PC-9 (cell line): ENCODE measurements at places on chromosomes 11 and 22. TPM values are rescaled to one million over a fixed set of nuclear protein-coding genes. Genes with fewer than 3 reads are reported as not detected.

GRCh38 chr11:7514099-7514591, 346 bp downstream of the PPFIBP2 start:
- H3K27ac ChIP-seq = no peak overlapping the region
- H3K4me3 ChIP-seq = peak overlapping the region; percentile 77
- no peak for DNase-seq
- no peaks in the 10 kb centered on the region for H3K36me3 ChIP-seq
- H3K27me3 ChIP-seq = no peaks in the 10 kb centered on the region

GRCh38 chr11:44766112-44766971, 39.6 kb downstream of the TSPAN18 start:
- no peak overlapping the region for H3K4me3 ChIP-seq
- no peak overlapping the region for H3K27ac ChIP-seq
- no peaks in the 10 kb centered on the region for H3K36me3 ChIP-seq
- no peaks in the 10 kb centered on the region for H3K4me1 ChIP-seq
- H3K27me3 ChIP-seq = peaks cover 3% of the 10 kb centered on the region; the same call in 1 of the 2 replicates

DNA sequence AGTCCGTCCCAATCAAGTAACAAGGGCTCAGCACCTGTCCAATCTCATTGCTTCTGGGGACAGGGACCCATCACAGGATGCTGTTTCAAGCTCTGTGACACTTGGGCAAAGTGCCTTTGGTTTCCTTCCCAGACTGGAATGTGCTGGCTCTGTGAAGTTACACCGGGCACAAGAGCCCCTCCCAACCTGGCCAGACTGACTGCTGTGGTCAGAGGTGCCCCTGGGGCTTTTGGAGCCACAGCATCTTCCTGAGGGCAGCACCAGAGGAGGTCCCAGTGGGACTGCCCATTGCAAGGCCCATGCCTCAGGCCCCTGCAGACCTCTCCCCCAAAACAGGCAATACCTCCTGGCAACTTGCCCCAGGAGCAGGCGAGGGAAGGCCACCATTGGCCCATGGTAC, 155.2 kb upstream of the GRK3 start:
- H3K4me1 ChIP-seq = peaks cover 7% of the 10 kb centered on the region
- H3K27me3 ChIP-seq = no peaks in the 10 kb centered on the region
- no peaks in the 10 kb centered on the region for H3K36me3 ChIP-seq

OR10A2 gene
- total RNA-seq = not detected in 2 replicates

GRCh38 chr11:124307093-124307492, 6.7 kb downstream of the OR8D1 start:
- H3K27me3 ChIP-seq = no peaks in the 10 kb centered on the region
- no peak overlapping the region for H3K27ac ChIP-seq
- no peaks in the 10 kb centered on the region for H3K4me1 ChIP-seq

FAM180B gene
- total RNA-seq = not detected in 2 replicates

FOSL1 gene
- total RNA-seq = 58.8 and 69.9 TPM in 2 replicates

CCDC116 gene
- 0.33 and 0.63 TPM in 2 replicates for total RNA-seq

GRCh38 chr22:31087744-31088215, 6.7 kb downstream of the SMTN start:
- H3K4me3 ChIP-seq = no peak overlapping the region
- H3K27ac ChIP-seq = no peak overlapping the region
- no peaks in the 10 kb centered on the region for H3K27me3 ChIP-seq
- no peaks in the 10 kb centered on the region for H3K36me3 ChIP-seq

DNA sequence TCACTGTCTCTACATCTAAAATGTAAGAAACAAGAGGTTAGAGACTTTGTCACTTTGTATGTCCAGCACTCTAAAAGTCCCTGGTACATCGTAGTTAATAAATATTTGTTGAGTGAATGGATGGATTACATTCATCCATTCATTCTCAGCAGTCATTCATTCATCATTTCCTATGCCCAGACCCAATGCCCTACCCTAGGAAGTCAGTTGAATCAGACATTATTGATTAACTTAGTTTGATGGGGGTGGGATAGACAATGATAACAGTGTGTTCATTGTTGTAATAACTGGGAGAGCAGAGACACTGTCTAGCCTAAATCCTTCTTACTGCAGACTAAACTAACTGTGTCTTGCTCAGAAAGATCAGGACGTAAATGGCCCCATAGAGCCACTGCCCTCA, 1.2 kb upstream of the CENPM start:
- H3K27ac ChIP-seq = no peak overlapping the region
- H3K36me3 ChIP-seq = no peaks in the 10 kb centered on the region
- H3K4me1 ChIP-seq = peaks cover 18% of the 10 kb centered on the region
- DNase-seq = no peak
- H3K27me3 ChIP-seq = no peaks in the 10 kb centered on the region

DNA sequence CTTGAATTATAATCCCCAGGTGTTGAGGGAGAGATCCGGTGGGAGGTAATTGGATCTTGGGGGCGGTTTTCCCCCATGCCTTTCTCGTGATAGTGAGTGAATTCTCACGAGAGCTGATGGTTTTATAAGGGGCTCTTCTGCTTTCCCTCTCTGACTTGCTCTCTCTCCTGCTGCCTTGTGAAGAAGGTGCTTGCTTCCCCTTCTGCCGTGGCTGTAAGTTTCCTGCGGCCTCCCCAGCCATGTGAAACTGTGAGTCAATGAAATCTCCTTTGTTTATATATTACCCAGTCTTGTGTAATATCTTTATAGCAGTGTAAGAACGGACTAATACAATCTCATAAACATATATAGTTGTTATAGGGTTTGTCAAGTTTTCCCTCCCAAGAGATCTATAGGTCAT, 32.8 kb downstream of the KCNE3 start:
- no peaks in the 10 kb centered on the region for H3K27me3 ChIP-seq
- H3K36me3 ChIP-seq = no peaks in the 10 kb centered on the region
- H3K4me3 ChIP-seq = no peak overlapping the region
- no peak overlapping the region for H3K27ac ChIP-seq
- no peak for DNase-seq

GRCh38 chr11:116300232-116300631, 472.6 kb downstream of the BUD13 start:
- no peak for DNase-seq
- no peaks in the 10 kb centered on the region for H3K36me3 ChIP-seq
- H3K4me1 ChIP-seq = no peaks in the 10 kb centered on the region
- H3K27ac ChIP-seq = no peak overlapping the region
- H3K27me3 ChIP-seq = no peaks in the 10 kb centered on the region
- no peak overlapping the region for H3K4me3 ChIP-seq

GRCh38 chr11:120130176-120130980, 7.5 kb downstream of the TRIM29 start:
- no peak for DNase-seq
- 0 out of 2 replicates have a peak, but pooled peaks cover 9% of the 10 kb centered on the region for H3K36me3 ChIP-seq
- no peak overlapping the region for H3K4me3 ChIP-seq
- H3K4me1 ChIP-seq = peaks cover 12% of the 10 kb centered on the region
- no peaks in the 10 kb centered on the region for H3K27me3 ChIP-seq

C11orf87 gene
- total RNA-seq = not detected in 2 replicates

GRCh38 chr22:37959231-37959825, 5.8 kb downstream of the POLR2F start:
- no peak overlapping the region for H3K4me3 ChIP-seq
- H3K36me3 ChIP-seq = peaks cover 47% of the 10 kb centered on the region
- peaks cover 9% of the 10 kb centered on the region for H3K4me1 ChIP-seq
- H3K27me3 ChIP-seq = no peaks in the 10 kb centered on the region

GRCh38 chr11:105548359-105548758, 61.5 kb upstream of the GRIA4 start:
- H3K27me3 ChIP-seq = no peaks in the 10 kb centered on the region
- DNase-seq = no peak
- H3K36me3 ChIP-seq = no peaks in the 10 kb centered on the region

GRCh38 chr22:34324763-34325162, 404.5 kb upstream of the LARGE1 start:
- no peaks in the 10 kb centered on the region for H3K36me3 ChIP-seq
- no peak overlapping the region for H3K4me3 ChIP-seq
- H3K4me1 ChIP-seq = no peaks in the 10 kb centered on the region

- H3K4me3 ChIP-seq = no peak overlapping the region
- H3K4me1 ChIP-seq = peaks cover 27% of the 10 kb centered on the region
- no peak overlapping the region for H3K27ac ChIP-seq
- no peaks in the 10 kb centered on the region for H3K36me3 ChIP-seq
- no peaks in the 10 kb centered on the region for H3K27me3 ChIP-seq
Observed at GRCh38 chr22:21047730-21048129, 2.0 kb downstream of the LRRC74B start.

FAM168A gene
- total RNA-seq = 38.6 and 51.2 TPM in 2 replicates

SCGB1A1 gene
- not detected in 2 replicates for total RNA-seq

KDM4D gene
- total RNA-seq = 0.85 and 1.1 TPM in 2 replicates

MFRP gene
- total RNA-seq = not detected in 2 replicates

SLC6A5 gene
- total RNA-seq = not detected in 2 replicates

KRTAP5-10 gene
- not detected in 2 replicates for total RNA-seq

DNA sequence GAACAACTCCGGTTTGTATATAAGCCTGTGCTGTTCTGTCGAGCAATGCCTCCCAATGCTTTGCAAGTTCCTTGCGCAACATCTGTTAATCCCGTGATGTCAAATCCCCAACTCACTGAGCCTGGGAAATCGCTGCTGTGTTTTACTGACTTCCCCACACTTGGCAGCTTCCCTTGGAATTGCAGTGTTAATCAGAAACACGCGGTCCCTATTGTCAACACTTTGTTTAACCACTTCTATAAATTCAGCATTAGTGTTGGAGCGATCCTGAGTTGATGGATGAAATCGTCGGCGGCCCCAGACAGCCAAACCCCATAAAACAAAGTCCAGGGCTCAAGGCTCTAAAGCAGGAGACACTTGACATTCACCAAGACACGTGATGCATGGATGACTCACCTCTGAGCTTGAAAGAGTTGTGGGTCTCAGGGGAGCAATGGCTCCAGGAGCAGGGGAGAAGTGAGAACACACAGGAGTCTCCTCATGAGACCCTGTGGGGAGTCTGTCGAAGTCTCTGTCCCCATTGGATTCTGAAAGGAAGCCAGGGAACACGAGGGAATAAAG, 555.3 kb downstream of the MIAT start:
- H3K4me3 ChIP-seq = no peak overlapping the region
- 0 out of 2 replicates have a peak, but pooled peaks cover 3% of the 10 kb centered on the region for H3K4me1 ChIP-seq
- H3K27me3 ChIP-seq = no peaks in the 10 kb centered on the region
- H3K36me3 ChIP-seq = no peaks in the 10 kb centered on the region
- H3K27ac ChIP-seq = no peak overlapping the region

DNA sequence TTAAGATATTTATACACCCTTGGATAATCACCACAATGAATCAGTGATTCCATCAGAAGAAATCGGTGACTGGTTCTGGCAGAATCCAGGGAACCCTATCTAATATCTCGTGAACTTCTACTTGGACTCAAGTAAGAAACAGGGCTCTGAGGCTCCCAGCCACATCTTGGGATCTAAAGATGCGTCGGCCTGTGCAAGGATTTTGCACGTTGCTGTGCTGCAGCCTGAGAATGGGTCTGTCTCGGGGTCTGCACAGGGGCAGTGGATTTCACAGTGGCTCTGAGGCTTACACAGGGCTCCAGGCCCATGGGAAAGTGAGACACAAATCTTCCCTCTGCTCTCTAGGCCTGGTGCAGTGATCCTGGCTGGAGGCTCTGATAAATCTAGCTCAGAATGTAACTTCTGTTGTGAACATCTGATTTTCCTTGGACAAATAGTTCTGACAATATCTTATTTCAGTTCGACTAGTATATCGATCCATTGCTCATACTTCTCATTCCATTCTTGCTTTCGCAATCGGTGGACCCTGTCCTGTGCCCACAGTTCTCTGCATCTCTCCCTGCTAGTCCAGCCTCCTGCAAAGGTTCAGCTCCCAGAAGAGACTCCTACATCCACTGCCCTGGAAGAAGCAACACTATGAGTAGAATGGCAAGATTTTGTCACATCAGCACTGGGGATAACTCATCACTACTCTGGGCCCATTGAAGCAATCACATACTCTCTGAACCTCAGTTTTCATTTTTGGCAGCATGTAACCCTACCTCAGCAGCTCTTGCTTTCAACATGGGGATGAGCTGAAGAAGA, 105.5 kb upstream of the TOP3B start:
- H3K4me3 ChIP-seq = no peak overlapping the region
- H3K27me3 ChIP-seq = peaks cover 7% of the 10 kb centered on the region; the same call in 1 of the 2 replicates
- no peaks in the 10 kb centered on the region for H3K4me1 ChIP-seq
- no peak for DNase-seq

LIN7C gene
- total RNA-seq = 21.2 and 30.6 TPM in 2 replicates

LRRC74B gene
- 0.25 TPM in 1 of 2 replicates, not detected in the other for total RNA-seq
